ENCODE measurements at places on chromosomes 5 and 9.

DNA sequence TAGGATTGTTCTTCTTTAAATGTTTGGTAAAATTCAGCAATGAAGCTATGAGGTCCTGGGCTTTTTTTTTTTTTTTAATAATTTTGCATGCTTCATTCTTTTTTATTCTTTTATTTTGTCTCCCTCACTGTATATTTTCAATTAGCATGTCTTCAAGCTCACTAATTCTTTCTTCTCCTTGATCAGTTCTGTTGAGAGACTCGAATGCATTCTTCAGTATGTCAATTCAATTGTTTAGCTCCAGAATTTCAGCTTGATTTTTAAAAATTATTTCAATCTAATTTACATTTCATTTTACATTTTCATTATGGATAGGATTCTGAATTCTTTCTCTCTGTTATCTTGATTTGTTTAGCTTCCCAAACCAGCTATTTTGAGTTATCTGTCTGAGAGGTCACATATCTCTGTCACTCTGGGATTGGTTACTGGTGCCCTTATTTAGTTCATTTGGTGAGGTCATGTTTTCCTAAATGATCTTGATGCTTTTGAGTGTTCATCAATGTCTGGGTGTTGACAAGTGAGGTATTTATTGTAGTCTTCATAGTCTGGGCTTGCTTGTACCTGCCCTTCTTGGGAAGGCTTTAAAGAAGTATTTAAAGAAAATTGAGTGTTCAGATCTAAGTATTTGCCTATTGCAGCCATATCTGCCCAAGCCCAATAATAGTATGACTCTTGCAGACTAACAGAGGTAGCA lies 9.1 kb downstream of the LURAP1L start:
- no peak for DNase-seq

- no peak for DNase-seq
Observed at GRCh38 chr5:135156337-135156714, 122.3 kb upstream of the PITX1 start.

DNA sequence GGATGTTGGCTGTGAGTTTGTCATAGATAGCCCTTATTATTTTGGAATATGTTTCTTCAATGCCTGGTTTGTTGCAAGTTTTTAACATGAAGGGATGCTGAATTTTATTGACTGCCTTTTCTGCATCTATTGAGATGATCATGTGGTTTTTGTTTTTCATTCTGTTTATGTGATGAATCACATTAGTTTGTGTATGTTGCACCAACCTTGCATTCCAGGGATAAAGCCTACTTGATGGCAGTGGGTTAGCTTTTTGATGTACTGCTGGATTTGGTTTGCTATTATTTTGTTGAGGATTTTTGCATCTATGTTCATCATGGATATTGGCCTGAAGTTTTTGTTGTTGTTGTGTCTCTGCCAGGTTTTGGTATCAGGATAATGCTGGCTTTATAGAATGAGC lies 225.6 kb downstream of the PCSK1 start:
- no peak for DNase-seq

GRCh38 chr9:34691936-34692315 lies 850 bp upstream of the CCL19 start:
- no peak for DNase-seq

- DNase-seq, result no peak
Observed at GRCh38 chr5:125607018-125607417, 816.2 kb upstream of the GRAMD2B start.

GRCh38 chr5:169162407-169162806 lies 138.5 kb downstream of the SLIT3 start:
- DNase-seq, result peak; percentile 80

GRCh38 chr5:15452781-15453180 lies 47.2 kb upstream of the FBXL7 start:
- peak; percentile 24 for DNase-seq

DNA sequence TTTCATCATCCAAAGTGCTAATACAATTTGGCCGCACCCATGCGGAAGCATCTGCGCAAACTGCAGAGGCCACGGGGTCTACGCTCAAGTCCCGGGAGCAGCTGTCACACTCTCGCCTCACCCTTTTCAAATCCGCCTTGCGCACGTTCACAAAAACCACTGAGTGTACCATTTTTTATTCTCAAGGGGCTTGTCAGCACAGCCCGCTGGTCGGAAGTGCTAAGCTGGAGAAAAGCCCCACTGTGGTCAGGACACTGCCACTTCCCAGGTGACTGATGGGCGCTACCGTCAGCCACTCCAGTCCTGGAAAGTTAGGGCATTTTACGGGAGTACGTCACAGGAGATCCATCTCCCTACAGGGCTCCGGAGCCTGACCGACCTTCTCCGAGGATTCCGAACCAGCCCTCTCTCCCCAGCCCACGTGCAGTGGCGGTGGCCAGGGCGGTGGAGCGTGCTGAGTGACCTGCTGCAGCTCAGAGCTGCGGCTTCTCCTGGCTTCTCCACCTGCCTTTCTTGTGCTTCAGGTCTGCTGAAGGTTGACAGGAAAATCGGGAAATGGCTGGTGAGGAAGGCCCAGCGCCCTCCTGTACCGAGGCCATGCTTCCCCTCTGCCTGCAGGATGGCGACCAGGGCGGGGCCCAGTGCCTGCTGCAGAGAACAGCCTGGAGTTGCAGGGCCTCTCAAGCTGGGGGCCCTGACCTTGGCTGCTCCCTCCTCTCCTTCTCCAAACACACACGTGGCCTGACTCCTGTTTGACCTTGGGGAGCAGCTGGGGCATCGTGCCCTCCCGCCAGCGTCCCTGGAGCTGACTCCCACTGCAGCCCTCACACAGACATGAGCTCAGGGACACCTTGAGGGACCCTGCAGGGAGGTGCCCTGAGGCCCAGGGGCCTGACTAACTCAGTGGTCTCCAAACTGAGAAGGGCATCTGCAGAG lies 14.3 kb downstream of the RASGEF1C start:
- no peak for DNase-seq

DNA sequence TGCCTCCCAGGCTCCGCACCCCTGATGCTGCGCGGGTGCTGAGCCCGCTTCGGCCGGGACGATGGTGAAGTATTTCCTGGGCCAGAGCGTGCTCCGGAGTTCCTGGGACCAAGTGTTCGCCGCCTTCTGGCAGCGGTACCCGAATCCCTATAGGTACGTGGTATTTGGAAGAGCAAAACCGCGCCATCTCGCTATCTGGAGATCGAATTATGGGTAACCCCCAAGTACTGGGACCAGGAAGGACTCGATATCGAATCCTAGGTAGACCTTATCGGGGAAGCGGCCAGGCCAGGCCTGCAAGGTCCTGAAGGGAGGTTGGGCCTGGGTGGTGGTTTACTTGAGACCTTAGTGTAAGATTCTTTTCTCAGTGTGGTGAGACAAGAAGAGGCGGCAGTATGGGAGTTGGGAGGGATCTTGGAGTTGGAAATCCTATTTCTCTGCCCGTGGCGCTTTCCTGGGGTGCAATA lies 359 bp downstream of the PRELID1 start:
- no peak for DNase-seq

DNA sequence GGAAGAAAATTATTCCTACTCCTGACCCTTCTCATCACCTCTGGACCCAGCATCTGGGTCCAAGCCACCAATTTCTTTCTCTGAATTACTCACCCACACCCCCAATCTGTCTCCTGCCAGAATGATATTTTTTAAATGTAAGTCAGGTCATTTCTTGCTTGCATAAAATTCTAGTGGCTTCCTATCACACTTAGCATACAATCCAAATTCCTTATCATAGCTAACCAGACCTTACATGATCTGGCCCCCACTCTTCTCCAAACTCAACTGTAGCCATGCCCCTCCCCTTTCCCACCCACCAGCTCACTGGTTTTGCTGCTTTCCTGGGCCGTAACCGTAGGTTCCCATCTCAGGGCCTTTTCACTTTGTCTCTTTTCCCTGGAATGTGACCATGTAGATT lies 15.2 kb downstream of the HTR4 start:
- no peak for DNase-seq

DNA sequence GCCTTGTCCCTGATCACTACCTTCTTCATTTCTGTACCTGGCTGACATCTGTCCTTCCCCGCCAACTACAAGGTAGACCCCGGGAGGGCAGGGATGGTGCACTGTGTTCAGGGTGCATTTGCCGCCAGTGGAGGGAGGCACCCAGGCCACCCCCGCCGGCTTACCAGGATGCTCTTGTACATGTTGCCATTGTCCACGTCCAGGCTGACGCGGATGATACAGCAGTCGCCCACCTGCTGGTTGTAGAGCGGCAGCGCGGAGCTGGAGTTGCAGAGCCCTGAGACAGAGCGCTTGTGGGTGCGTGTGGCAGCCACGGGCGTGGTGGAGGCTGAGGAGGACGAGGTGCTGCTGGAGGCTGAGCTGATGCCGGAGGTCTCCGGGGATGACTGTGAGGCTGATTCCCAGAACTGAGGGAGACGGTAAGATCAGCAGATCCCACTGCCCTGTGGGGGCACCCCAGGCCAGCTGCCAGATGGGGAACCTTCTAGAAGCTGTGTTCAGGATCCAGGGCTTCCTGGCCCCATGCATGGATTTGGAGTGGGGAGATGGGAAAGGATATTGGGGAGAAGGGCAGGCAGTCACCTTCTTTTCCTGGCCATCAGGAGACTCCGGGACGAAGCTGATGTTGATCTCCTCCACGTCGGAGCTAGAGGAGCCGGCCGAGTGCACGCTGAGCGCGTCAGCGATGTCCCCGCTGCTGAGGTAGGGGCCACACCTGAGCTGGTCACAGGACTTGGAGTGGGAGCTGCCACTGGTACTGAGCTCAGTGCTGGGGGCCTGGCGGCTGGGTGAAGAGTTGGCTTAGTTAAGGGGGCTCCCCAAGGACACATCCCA lies 19.5 kb downstream of the RALGDS start:
- no peak for DNase-seq

- DNase-seq, result peak; percentile 77
Observed at GRCh38 chr5:372996-373709, 51.6 kb downstream of the AHRR start.

- DNase-seq, result peak; percentile 85
Observed at GRCh38 chr9:93134015-93134739, at the start of gene NINJ1. Gene NINJ1 (minus strand): TSS chr9:93134251. CDS start chr9:93134217, 34 bp downstream.

DNA sequence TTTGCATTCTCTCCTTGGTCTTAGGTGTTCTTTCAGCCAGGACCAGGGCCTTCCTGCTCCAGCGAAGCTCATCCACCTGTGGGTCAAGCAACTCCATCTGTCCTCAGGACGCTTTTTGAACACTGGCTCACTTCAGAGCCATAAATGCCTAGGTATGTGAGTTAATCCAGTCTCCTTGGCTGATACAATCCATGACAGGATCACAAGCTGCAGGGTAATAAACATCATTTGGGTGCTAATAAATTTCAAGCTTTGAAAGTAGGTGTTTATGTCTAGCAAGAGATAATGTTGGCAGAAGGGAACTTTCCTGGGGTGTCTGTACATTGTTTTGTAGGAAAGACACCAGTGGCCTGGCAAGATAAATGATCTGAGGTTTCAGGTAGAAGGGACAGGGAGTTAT lies 159.2 kb upstream of the TUT7 start:
- no peak for DNase-seq

GRCh38 chr5:9431496-9432258 lies 114.2 kb downstream of the SEMA5A start:
- no peak for DNase-seq

- peak; percentile 35 for DNase-seq
Observed at GRCh38 chr5:6484446-6484845, 35.8 kb downstream of the UBE2QL1 start.

DNA sequence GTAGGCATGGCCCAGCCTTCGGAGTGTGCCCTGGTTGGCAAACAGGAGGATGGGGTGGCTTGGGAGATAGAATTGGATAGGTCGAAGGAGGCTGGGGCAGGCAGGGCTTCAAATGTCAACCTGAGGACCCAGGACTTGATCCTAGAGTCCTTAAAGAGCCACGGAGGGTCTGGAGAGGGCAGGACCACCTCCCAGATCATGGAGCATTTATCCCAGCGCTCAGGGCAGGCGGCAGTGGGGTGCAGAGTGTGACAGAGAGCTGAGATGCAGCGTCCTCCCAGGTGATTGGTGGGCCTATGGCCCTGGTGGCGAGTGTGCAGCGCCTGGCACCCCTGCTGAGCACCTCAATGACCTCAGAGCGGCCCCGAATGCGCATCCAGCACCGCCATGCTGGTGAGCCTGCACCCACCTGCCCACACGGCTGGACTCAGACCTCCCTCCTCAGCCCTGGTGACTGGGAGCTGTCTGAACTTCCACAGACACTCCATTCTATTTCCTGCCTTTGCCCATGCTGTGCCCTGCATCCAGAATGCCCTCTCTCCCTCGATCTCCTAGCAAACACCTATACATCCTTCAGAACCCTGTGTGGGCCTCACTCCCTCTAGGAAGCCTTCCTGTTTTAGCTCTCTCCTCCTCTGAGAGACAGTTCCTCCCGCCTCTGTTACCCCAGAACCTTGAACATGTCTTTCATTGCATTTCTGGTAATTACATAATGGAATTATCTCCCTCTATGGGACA lies 6.3 kb downstream of the ADGRD2 start:
- peak; percentile 2 for DNase-seq

GRCh38 chr5:15787681-15788080 lies 287.7 kb downstream of the FBXL7 start:
- DNase-seq, result no peak

DNA sequence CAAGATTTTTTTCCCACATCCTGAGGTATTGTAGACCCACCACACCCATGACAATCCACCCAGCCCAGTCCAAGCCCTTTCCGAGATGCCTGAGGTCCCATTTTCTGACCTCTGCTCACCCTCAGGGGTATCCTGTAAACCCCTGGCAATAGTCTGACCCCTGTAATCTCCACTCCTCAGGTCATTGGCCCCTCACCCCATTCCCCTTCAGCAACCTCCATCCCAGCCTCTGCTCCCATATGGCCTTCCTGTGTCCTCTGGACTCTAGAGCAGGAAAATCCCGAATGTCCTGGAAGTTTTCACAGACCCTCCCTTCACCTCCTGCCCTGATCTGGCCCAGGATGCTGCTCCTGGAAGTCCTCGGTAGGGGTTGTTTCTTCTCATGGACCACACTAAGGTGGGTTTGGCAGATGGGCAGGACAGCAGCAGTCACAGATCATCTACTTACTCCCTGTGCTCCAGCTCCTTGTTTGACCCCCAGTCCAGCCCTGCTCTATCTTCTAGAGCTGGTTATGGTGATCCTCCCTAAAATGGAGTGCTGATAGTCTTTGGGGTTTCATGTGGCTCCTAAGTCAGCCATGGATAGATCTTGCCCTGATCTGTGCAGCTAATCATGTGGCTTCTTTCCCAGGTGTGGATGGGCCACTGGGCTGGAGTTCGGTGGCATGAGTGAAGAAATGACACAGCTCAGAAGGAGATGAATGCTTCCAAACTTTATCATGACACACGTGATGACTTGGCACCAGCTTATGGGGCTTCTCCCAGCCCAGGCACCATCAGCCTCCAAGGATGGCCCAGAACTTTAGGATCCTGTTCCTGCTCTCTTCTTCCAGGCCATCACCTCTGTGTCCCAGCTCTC lies 12.0 kb upstream of the ACSL6 start:
- DNase-seq, result no peak

All from Daoy (cell line).